ENCODE measurements at places on chromosomes 2 and 18. TPM values are rescaled to one million over a fixed set of nuclear protein-coding genes. Genes with fewer than 3 reads are reported as not detected.

IL1RL2 gene
- 0.34 TPM for polyA plus RNA-seq

CYTIP gene
- 0.94 TPM for polyA plus RNA-seq

FAM161A gene
- polyA plus RNA-seq, result 14.3 TPM

GPAT2 gene
- polyA plus RNA-seq, result 4.2 TPM

TUBA3E gene
- not detected for polyA plus RNA-seq

GCG gene
- 2.5 TPM for polyA plus RNA-seq

SERPINB13 gene
- 0.43 TPM for polyA plus RNA-seq

SERPINB4 gene
- 0.35 TPM for polyA plus RNA-seq

RRM2 gene
- 31.8 TPM for polyA plus RNA-seq

SLC40A1 gene
- 42.2 TPM for polyA plus RNA-seq

CHRND gene
- polyA plus RNA-seq, result 173 TPM

NRBP1 gene
- polyA plus RNA-seq, result 115 TPM

ALPI gene
- polyA plus RNA-seq, result not detected

SALL3 gene
- not detected for polyA plus RNA-seq

Data from hindlimb muscle (tissue), 1 donor.